ENCODE measurements at places on chromosomes 11 and 22. TPM values are rescaled to one million over a fixed set of nuclear protein-coding genes. Genes with fewer than 3 reads are reported as not detected.

OSM gene
- total RNA-seq: not detected

LSP1 gene
- total RNA-seq: 1.00 TPM

FAM83F gene
- total RNA-seq: not detected

EHBP1L1 gene
- total RNA-seq: 5.4 TPM

- DNase-seq: no peak
These were observed 186.3 kb upstream of the B3GAT1 start for GRCh38 chr11:134598368-134598767.

DNA sequence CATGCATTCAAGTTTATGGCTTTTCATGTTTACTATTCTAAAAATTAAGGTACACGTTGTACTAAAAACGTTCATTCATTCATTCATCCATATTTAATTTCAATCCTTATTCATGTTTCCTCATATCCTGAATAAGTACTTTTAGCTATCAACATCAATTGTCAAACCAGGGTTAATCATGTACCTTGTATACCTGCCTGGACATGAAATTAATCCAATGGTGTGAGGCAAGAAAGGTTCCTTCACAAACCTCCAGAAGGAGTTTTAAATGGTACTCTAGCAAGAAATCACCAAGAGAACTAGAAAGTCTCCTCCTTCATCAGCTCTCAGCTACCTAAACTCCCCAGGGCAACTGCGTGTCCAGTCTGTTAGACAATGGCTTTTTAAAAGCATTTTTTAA lies 33.4 kb downstream of the TMEM123 start:
- no peak for DNase-seq

DNA sequence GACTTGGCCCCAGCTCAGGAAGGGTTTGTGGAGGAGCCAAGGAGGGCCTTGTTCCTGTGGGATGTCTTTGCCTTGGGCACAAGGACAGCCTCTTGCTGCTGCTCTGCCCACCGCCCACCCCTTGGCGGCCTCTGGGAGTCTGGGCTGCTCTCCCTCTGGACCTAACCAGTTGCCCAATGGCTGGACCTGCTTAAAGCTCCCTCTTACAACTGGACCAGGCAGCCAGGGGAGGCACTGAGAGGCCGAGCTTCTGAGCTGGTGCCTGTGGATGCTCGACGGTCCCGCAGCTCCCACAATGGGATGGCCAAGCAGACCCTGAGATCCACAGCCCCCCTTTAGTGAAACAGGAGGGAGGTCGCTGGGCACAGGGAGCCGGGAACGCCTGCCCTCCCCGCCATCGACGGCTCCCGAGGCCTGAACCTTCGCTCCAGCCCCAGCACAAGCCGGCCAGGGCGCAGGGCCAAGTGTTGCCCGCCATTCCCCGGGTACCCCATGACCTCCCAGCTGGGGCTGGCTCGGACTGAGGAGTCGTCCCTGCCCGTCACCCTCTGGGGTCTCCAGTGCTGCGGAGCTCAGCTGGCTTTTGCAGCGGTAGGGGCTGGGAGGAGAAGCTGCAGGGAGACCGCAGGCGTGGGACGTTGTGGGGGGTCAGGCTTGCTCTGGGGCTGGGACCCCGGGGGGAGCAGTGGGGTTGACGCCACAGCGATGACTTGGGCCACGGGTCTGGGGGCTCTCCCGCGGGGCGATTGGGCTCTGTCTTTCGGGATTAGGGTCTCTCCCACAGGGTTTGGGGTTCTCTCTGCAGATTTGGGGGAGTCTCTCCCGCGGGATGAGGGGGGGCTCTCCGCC lies 584 bp upstream of the GAL start:
- no peak for DNase-seq

DNA sequence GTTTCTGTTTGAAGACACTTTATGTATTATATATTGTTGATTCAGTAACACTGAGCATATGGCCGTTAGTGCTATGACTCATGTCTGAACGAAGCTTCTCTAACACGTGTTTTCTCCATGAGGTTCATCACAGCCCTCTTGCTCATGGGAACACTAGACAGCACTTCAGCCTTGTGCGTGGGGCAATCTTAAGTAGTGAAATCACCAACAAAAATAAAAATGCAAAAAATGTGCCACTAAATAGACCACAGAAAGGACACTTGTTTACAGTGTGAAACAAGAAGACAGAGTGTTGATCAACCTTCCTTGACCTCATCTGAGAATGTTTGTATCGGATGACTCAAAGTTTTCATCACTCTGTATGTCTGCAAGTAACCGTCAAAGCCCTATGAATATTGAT lies 94.5 kb downstream of the FDX1 start:
- DNase-seq: no peak

DNA sequence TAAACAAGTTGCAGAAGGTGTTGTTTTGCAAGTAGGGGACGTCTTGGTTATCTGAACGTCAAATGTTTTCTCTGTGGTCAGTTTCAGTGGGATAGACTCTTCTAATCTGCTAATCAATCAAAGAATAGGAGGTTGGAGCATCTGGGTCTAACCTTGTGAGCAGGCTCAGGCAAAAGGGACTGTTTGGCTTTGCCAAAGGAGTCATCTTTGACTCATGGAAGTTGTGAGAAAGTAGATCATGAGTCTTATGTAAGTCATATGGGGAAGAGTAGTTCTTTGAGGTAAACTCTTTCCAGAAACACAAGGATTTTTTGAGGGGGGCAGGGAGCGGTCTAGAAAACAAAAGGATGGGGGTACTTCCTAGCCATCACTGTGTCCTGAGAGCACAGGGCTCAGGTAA lies 27.1 kb upstream of the TOP3B start:
- DNase-seq: no peak

Measured in HepG2 (cell line).